ENCODE measurements at places on chromosomes 2 and 18. TPM values are rescaled to one million over a fixed set of nuclear protein-coding genes. Genes with fewer than 3 reads are reported as not detected.

LRP2 gene
- total RNA-seq: 0.15 TPM

FOXI3 gene
- total RNA-seq: not detected

GNLY gene
- not detected for total RNA-seq

C1QL2 gene
- total RNA-seq: not detected

SLC8A1 gene
- total RNA-seq: 0.21 TPM

CYP27A1 gene
- total RNA-seq: 0.61 TPM

GRCh38 chr2:174334781-174335251 lies at the start of gene SP9:
SP9 (plus strand) TSS chr2:174334954; CDS start chr2:174335093, 139 bp downstream.
- H3K27me3 ChIP-seq: peaks cover 54% of the 10 kb centered on the region
- no peak for DNase-seq
- no peak within 1 kb of the TSS for H3K27ac ChIP-seq
- H3K4me1 ChIP-seq: peaks cover 15% of the 10 kb centered on the region
- no peaks in the 10 kb centered on the region for H3K36me3 ChIP-seq
- H3K4me3 ChIP-seq: peak within 1 kb of the TSS; percentile 60

GRCh38 chr2:206274434-206275311 lies at the start of gene ZDBF2:
ZDBF2 (plus strand) TSS chr2:206274663; CDS start chr2:206281850, 7,187 bp downstream.
- peak within 1 kb of the TSS; percentile 76 for H3K27ac ChIP-seq
- no peaks in the 10 kb centered on the region for H3K27me3 ChIP-seq
- H3K36me3 ChIP-seq: no peaks in the 10 kb centered on the region
- no peaks in the 10 kb centered on the region for H3K4me1 ChIP-seq
- peak within 1 kb of the TSS; percentile 74 for H3K4me3 ChIP-seq

DNA sequence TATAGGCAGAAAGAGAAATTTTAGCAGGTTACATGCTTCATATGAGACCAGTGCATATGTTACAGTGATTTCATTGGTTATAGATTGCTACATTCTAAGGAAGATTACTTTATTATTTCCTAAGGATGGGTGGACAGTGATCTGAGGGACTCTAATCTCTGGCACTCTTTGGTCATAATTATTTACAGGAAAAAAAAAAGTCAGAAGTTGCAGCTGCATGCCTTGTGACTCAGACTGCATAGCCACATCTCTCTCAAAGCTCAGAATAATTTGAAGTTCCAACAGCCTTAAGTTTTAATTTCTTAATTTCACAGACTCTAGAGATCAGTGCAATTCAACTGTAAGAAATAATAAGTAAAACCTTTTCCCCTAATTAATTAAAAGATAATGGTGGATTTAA lies 27.1 kb upstream of the BARD1 start:
- no peaks in the 10 kb centered on the region for H3K27me3 ChIP-seq
- no peak overlapping the region for H3K4me3 ChIP-seq
- H3K4me1 ChIP-seq: peaks cover 3% of the 10 kb centered on the region
- DNase-seq: no peak

DNA sequence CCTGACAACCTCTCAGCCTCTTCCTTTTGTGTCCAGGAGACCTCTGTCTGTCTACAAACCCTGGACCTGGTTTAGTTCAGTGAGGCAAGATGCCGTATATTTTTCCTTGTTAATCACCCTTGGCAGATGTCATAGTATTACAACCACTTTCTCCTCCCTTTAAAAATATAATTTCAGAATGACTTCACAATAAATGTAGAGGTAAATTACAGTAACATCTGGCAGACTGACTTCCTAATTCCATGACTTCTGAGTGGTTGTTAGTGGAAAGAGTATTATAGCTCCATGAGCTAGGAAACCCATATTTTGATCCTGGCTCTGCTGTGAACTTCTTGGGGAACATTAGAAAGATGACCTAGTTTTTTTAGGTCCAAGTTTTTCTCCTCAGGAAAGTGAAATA lies 39.5 kb downstream of the SPATS2L start:
- no peak overlapping the region for H3K4me3 ChIP-seq
- H3K27ac ChIP-seq: no peak overlapping the region
- H3K27me3 ChIP-seq: no peaks in the 10 kb centered on the region
- H3K4me1 ChIP-seq: no peaks in the 10 kb centered on the region
- no peak for DNase-seq
- H3K36me3 ChIP-seq: no peaks in the 10 kb centered on the region

DNA sequence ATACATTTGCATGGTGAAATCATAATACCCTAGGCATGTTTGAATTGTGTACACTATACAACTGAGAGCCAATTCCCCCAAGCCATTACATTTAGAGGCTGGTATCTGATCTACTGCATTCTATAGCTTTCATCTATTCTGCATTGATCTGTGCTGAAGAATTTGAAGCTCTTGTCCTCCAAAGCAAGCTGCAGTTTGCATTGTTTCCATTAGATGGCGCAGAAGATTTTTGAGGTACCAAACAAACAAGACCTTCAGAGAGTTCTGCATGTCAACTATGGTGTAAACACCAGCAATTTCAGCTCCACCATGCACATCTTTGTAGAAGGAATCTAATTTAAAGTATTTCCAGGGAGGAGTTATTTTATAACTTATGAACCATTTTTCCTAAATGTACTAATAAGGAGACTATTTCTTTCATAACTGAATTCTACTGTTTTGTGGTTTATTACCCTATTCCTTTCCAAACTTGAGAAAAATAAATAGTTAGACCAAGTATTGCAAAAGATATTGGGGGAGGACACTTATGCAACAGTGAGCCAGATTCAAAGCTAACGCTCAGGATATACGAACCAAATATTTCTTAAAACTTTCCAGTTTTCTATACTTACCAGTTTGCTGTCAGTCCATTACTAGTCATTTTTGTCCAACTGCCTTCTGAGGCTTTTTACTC lies 761.8 kb upstream of the ACVR2A start:
- H3K4me3 ChIP-seq: no peak overlapping the region
- no peaks in the 10 kb centered on the region for H3K27me3 ChIP-seq
- DNase-seq: peak; percentile 54
- no peaks in the 10 kb centered on the region for H3K36me3 ChIP-seq

- no peaks in the 10 kb centered on the region for H3K36me3 ChIP-seq
- H3K27ac ChIP-seq: no peak overlapping the region
- peaks cover 11% of the 10 kb centered on the region for H3K27me3 ChIP-seq
- no peak for DNase-seq
- no peaks in the 10 kb centered on the region for H3K4me1 ChIP-seq
Observed at GRCh38 chr2:68847751-68848150, 23.4 kb downstream of the BMP10 start.

DNA sequence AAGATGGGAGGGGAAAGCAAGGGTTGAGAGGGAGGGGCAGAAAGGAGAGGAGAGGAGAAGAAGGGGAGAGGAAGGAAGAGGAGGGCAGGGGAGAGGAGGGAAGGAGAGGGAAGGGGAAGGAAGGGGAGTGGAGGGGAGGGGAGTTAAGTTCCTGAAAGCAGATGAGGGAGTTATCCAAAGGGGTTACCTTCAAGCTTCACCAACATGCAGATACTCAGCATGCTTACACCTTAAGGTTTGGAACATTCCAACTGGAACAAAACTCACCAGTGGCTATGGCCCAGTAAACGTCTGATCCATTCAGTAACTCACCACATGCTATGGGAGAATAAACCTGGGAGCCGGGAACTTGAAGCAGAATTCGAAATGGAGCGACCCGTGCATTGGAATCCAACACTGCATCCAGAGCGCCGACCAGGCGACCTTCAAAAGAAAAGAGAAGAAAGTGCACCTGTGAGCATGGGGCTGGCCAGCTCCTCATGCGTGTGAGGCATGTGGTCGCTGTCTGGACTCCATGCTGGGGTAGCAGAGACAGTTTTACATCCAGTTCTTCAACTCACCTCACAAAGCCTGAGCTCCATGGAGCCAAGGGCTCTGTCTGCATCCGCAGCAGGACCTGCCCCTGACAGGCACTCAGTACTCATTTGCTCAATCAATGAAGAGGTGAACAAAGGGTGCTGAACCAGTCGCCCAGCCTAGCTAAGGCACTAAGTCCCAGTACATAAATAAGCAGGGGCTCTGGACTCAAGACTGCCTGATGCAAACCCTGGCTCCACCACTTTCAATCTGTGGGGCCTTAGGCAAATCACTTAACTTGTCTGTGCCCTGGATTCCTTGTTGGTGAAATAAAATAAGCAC lies 61.0 kb downstream of the TBC1D8 start:
- H3K27me3 ChIP-seq: no peaks in the 10 kb centered on the region
- peaks cover 27% of the 10 kb centered on the region for H3K4me1 ChIP-seq
- H3K27ac ChIP-seq: no peak overlapping the region
- H3K4me3 ChIP-seq: no peak overlapping the region
- no peak for DNase-seq

DNA sequence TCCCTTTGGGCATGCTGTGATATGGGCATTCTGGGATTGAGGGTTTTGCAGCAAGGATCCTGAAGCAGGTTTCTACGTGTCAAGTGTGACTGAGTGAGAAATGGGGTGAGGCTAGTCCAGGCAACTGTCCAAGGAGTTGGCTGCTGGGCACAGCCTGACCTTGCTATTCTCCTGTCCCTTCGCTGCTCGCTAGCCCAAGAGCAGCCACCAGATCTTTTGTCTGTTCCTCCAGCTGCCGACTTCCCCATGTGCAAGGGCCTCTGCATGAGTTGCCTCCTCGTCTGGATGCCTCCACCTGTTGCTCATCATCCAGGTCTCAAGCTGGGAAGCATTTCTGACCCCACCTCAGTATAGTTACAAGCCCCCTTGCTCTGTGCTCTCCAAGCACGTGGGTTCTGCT lies 71.1 kb downstream of the DYSF start:
- no peaks in the 10 kb centered on the region for H3K4me1 ChIP-seq
- DNase-seq: no peak
- H3K36me3 ChIP-seq: no peaks in the 10 kb centered on the region
- H3K27ac ChIP-seq: no peak overlapping the region

DNA sequence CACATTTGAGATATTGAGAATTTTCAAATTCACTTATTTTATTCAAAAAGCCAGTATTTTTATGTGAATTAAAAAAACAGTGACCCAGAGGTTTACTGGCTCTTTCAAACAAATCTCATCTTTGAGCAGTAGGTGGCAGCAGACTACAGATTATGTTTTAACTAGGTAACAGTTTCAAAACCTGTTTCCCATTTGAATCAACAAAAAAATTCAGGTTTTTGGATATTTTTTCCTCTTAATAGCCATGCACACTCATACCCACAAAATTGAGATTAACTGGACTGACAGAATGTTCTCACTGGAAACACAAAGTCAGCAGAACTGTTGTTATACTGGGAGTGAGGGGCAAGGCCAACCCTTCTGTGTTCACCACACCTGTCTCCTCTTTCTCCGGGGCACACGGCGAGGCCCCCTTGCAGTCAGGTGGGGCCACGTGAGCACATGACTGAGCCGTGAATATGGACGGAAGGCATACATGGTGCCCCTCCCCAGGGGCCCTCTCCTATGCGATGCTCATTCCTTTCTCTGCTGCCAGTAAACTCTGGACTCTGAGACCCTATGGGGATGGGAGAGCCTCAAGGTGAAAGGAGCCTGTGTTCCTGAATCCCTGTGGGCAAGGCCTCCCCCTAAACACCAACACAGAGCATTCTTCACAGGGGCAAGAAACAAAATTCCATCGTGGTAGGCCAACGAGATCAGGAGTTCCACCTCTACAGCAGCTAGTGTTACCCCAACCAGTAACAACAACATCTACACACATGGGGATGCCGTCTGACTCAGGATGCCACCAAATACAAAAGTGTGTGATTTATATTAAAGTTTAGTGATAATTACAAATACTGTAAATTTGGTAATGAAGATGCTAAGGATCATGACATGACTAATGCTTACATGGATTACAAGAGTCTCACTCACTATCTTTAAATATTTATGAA lies 80.4 kb downstream of the LPIN2 start:
- no peaks in the 10 kb centered on the region for H3K4me1 ChIP-seq
- H3K36me3 ChIP-seq: peaks cover 7% of the 10 kb centered on the region
- H3K27ac ChIP-seq: no peak overlapping the region
- H3K27me3 ChIP-seq: no peaks in the 10 kb centered on the region
- no peak overlapping the region for H3K4me3 ChIP-seq
- DNase-seq: peak; percentile 23

DNA sequence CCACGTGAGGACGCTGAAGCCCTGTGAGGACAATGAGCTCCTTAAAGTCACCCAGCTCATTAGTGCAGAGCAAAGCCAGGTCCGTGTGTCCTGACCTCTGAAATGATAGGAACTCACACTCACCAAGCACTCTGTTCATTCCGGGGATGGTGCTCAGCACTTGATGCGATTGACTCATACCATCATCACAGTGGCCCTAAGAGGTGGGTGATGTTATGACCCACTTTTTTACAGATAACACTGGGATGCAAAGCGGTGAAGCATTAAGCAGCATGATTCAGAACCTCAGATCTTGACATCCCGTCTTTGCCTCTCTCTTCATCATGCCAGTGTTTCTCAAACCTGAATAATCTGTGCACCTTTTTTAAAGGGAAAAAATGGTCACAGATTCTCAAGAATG lies 234.8 kb downstream of the ALPK2 start:
- no peak overlapping the region for H3K27ac ChIP-seq
- DNase-seq: no peak
- H3K27me3 ChIP-seq: no peaks in the 10 kb centered on the region
- H3K36me3 ChIP-seq: no peaks in the 10 kb centered on the region
- H3K4me3 ChIP-seq: no peak overlapping the region

DNA sequence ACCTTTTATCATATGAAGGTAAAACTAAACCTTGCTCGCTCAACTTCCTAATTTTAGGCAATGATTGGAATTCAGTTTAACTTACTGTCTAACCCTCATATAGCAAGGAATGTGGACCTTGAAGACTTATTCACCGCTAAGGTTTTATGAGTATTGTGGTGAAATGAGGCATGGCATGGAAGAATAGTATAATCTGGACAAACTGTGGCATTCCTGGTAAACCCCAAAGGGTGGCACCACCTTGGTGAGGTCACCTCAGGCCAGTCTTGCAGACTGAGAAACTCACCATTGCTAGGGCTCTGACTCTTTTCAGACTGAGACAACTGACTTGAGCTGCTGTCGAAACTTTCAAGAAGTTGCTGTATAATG lies 51.1 kb upstream of the EHBP1 start:
- DNase-seq: no peak
- H3K4me3 ChIP-seq: no peak overlapping the region
- peaks cover 11% of the 10 kb centered on the region for H3K4me1 ChIP-seq
- H3K27me3 ChIP-seq: no peaks in the 10 kb centered on the region

DNA sequence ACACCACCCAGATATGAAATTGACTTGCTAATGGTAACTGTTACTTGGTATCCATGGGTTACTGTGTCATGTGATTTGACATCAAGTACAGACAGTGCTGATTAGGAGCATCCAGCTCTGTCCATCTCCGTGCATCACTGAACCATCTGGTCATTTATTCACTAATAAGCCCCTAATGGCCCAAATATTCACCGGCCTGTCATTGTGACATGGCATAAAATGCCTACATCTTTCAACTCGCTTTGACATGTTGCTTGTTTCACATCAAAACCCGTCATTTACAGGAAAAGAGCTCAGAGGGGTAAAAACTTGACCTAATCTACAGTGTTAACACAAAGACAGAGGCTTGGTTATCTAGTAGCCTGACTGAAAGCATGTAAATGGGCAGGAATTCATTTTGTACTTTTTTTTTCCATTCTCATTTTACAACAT lies 308.9 kb upstream of the ATP5MC3 start:
- no peaks in the 10 kb centered on the region for H3K4me1 ChIP-seq
- H3K27ac ChIP-seq: no peak overlapping the region
- H3K27me3 ChIP-seq: no peaks in the 10 kb centered on the region
- no peak overlapping the region for H3K4me3 ChIP-seq
- H3K36me3 ChIP-seq: no peaks in the 10 kb centered on the region

- no peaks in the 10 kb centered on the region for H3K36me3 ChIP-seq
- no peaks in the 10 kb centered on the region for H3K4me1 ChIP-seq
- no peak overlapping the region for H3K27ac ChIP-seq
- no peaks in the 10 kb centered on the region for H3K27me3 ChIP-seq
Observed at GRCh38 chr2:150784389-150784788, 296.9 kb upstream of the RND3 start.
